ENCODE measurements at places on chromosomes 6 and 20.

DNA sequence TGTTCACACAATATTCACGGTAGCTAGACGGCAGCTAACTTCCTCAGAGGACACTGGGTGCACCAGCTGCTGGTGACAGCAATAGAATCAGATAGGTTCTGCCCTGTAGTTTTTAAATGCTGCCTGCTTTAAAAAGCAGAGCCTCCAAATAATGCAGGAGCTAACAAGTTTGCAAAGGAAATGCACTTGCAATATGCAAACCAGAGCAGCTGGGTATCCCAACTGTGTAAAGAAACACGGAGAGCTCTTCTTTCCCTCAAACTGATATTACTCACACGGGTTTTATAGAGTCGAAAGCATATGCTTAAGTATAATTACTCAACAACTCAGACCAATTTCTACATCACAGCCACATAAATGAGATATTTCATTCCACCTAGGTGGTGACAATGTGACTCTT, 432.7 kb downstream of the TFAP2A start:
- no peak for DNase-seq

DNA sequence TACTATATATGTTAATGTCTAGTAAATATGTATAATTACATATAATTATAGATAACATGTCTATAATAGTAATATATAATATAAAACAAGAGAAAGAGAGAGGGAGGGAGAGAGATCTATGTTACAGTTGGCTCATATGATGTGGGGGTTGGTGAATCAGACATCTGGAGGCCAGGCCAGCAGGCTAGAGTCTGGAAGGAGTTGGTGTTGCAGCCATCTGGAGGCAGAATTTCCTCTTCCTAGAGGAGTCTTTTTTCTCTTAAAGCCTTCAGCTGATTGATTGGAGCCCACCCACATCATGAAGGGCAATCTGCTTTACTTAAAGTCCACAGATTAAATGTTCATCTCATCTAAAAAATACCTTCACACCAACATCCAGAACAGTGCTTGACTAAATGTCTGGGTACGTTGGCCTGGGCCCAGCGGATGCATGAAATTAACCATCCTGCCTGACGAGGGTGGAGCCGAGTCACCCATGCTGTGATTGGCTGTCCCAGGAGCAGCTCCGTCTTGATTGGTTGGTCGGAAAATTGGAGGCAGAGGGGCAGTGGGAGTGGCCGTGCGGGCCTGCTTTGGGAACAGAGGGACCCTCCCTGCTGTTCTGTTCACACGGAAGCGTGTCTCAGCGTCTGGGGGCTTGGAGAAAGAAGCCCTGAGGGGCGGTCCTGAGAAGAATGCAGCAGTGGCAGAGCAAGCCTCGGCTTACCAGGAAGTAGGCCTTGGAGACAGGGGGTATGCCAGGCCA, 392.4 kb downstream of the QKI start:
- DNase-seq: peak; percentile 51

GRCh38 chr20:36116807-36117441, 37.6 kb upstream of the EPB41L1 start:
- DNase-seq: no peak

- no peak for DNase-seq
These were observed 289.8 kb downstream of the FRK start for GRCh38 chr6:115770851-115771250.

GRCh38 chr6:136470044-136470443, 80.2 kb downstream of the MAP7 start:
- DNase-seq: no peak
